Stimulated activated CD4-positive, alpha-beta T cell treated with anti-CD3 and anti-CD28 coated beads, Interleukin-15, amount 100 ng/mL, for 1 hour (primary cell): ENCODE measurements at places on chromosomes 7 and 10.

DNA sequence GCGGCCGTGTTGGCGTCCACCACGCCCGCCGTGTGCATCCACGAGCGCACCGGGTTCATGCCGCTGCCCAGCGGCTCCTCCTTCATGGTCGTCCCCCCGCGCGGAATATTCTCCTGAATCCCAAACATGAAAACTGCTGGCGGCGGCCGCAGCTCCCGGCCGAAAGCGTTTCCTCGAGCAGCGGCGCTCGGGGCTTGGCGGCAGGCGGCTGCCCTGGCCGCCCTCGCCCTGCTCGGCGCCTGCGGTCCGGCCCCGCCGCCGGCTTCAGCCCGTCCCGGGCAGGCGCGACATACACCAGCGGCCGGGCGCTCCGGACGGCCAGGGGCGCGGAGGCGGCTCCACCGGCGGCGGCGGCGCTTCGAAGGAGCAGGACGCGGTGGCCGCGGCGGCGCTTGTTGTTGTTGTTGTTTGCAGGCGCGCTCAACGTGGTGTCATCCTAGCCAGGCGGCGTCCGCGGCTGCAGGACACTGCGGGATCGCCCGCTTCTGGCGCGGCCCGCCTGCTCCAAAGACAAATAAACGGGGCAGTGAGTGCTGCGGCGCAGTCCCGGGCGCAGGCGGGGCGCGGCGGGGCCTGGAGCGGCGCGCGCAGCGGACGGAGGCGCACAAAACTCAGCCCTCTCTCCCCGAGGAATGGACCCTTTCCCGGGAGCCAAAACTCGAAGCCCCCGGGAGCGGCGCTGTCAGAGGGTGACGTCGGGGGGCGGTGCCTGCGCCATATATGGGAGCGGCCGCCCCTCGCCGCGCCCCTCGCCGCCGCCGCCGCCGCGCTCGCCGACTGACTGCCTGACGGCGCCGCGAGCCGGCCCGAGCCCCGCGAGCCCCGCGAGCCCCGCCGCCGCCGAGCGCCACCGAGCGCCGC is at the start of gene EBF3:
Gene EBF3, minus strand, starts transcription at position 634 of the 861 bp plus-strand sequence. Its CDS starts 506 bp downstream, at position 128.
- DNase-seq: peak; percentile 45

DNA sequence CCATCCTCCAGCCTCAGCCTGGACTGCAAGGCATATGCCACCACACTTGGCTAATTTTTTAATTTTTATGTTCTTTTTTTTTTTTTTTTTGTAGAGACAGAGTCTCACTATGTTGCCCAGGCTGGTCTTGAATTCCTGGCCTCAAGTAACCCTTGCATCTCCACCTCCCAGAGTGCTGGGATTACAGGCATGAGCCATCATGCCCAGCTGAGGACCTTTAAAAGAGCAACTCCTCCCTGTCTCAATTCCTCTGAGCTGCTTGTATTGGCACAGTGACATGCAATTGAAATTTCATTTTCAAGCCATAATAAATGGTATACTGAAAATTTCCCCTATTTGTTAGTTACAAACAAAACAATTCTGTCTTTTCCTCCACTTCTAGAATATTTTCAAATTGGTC is 19.5 kb downstream of the DNAJB9 start:
- no peak for DNase-seq

DNA sequence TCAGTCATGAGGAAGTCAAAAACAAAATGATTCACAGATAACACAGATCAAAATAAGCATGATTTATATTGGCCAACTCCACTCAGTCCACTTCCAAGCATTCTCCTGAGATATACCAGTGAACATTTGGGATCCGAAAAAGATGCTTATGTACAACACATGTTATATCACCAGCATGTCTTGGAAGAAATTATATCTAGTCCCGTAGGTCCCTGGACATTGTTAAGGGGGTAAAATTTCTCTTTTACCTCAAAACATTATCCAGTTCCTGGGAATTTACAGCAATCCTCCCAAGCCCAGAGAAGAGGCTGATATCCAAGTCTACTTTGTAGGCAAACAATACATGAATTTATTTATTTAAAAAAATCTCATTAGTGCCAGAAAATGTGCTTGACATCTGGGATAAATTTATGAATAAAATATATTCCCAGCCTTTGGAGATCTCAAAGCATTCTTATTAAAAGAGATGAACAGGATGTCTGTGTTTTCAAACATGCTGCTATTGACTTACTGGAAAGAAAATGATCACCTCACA is 582.2 kb upstream of the ZWINT start:
- DNase-seq: no peak

DNA sequence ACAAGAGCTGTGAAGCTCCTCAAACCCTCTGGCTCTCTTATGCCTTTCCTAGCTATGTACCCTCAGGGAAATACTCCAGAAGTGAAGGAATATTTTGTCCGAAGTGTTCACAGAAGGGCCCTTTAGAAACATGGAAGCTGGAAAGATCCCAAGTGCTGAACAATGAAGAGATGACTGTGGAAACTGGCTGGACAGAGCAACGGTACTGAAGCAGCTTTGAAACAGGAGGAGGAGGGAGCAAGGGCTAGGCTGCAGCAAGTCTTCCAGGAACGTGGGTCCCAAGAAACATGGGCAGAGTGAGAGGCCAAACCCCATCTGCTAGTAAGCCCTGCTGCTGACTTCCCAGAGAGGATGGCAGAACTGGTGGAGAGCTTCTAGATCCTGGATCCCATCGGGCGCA is 3.0 kb upstream of the PSAP start:
- no peak for DNase-seq

DNA sequence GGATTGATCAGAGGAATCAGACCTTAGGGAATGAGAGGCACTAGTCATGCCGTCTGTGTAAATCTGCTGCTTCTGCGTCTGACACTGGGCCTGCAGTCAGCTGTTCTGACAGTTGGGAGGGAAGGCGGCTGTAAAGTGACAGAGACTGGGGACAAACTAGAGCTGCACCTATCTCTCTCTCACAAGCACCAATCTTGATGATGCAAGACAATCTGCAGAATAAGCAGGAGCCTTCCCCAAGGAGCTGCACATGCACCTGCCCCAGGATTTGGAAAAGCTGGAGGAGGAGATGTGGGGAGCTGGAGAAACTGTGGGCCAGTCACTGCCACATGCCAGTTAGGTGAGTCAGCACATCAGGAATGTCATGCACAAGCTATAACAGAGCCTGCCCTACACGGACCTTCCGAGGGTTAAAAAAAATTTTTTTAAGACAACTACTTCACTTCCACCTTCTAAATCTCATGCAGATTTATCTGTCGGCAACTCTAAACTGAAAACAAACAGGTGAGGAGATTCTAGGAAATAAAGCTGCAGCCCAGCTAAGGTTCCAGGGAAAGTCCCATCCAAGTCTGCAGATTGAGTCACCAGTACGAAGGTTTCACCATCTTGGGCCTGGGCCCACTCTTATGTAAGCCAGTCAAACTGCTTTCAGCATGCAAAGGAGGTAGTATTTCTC is 39.2 kb downstream of the ENO4 start:
- no peak for DNase-seq

DNA sequence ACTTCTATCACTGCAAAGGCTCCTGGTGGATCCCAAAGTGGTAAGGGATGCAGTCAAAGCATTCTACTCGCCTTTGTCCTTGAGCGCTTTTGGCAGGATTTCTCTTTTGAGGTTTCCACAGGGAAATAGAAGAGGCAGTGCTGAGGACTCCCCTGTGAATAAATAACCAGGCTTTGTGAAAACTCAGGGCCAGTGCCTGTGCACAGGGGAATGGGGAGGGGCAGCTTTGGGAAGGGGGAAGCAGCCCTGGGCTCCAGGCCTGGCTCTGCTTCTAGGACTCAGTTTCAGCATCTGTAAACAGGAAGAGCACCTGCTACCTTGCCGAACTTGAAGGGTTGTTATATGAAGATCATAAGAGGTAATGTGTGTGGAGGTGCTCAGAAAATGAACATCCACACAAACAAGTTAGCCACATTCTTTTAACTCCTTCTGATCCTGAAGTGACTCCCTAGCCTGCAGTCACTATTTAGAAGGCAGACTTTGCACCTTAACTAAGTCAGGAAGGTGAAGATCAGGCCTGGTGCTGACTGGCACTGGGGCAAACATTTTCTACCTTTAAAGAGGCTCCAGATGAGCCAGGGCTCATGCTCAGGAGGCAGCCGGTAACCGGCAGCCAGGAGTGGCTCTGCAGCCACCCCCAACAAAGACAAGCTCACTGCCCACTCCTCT is 22.5 kb upstream of the MMP21 start:
- DNase-seq: no peak

- no peak for DNase-seq
Observed at GRCh38 chr10:14125564-14125963, 205.2 kb downstream of the FRMD4A start.

- DNase-seq: no peak
Observed at GRCh38 chr10:70843776-70844489, 28.2 kb downstream of the SGPL1 start.
